ENCODE measurements at places on chromosomes 2 and 18. TPM values are rescaled to one million over a fixed set of nuclear protein-coding genes. Genes with fewer than 3 reads are reported as not detected.

The SERPINB4 gene
- not detected for total RNA-seq

The ANKRD30B gene
- total RNA-seq: not detected

The NEB gene
- 0.14 TPM for total RNA-seq

The FAM110C gene
- total RNA-seq: 3.1 TPM

The TRIM54 gene
- total RNA-seq: not detected

The HOXD10 gene
- total RNA-seq: not detected

The LIMS3 gene
- total RNA-seq: 3.3 TPM

The DNAJC5G gene
- not detected for total RNA-seq

The CACNB4 gene
- 0.19 TPM for total RNA-seq

The RNF125 gene
- total RNA-seq: 37.6 TPM

The GCA gene
- total RNA-seq: 32.1 TPM

The SPEG gene
- total RNA-seq: 1.7 TPM

The CXCR1 gene
- total RNA-seq: not detected

The SYT4 gene
- total RNA-seq: not detected

The TSPYL6 gene
- total RNA-seq: not detected

The RAMP1 gene
- total RNA-seq: 0.77 TPM

The LAMA1 gene
- total RNA-seq: not detected

The SKOR2 gene
- not detected for total RNA-seq

The DSG1 gene
- total RNA-seq: not detected

The ARHGAP25 gene
- 87.7 TPM for total RNA-seq

The MC5R gene
- total RNA-seq: not detected

The KLHL30 gene
- not detected for total RNA-seq

The SULT1C2 gene
- not detected for total RNA-seq
